M059J (cell line): ENCODE measurements at places on chromosomes 1 and 21.
A peak's percentile ranks its signal among the peaks of the same experiment; 100 is the strongest.

DNA sequence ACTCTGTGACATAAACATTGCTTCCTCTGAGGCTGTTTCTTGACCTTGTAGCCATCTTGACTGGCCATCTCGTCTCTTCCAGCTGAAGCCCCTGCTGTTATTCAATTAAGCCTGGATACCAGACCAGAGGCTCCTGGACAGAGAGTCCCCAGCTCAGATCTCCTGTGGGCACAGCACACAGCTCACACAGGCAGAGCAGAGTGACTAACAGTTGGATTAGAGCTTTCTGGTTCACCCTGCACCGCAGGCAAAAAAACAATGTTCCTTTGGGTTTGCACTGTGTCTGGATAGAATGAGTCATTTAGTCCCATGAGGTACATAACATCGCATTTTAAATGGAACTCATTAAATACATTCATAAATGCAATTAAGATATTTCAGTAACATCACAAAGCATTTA is 33.4 kb upstream of the USH2A start:
- peak; percentile 87 for DNase-seq

- no peak for DNase-seq
Measured at GRCh38 chr1:20719261-20719660, 1.5 kb upstream of the KIF17 start.

DNA sequence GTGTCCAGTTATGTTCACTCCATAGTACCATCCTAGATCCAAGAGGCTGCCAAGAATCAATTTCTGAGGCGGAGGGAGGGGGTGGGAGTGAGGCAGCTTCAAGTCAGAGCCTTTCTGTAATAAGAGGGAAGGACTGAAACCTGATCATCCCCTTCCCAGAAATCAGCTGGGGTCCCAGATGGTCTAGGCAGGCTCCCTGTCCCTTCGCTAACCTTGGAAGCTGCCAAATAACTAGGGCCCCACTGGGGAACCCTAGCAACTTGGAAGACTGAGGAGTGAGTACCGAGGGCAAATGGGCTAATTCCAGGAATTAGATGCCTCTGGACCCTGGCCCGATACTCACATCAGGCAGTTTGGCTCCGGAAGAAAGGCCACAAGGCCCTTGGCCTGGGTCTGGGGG is 113.3 kb downstream of the NAV1 start:
- no peak for DNase-seq

GRCh38 chr1:160830321-160831153 is 32.1 kb downstream of the CD244 start:
- DNase-seq, result peak; percentile 55

DNA sequence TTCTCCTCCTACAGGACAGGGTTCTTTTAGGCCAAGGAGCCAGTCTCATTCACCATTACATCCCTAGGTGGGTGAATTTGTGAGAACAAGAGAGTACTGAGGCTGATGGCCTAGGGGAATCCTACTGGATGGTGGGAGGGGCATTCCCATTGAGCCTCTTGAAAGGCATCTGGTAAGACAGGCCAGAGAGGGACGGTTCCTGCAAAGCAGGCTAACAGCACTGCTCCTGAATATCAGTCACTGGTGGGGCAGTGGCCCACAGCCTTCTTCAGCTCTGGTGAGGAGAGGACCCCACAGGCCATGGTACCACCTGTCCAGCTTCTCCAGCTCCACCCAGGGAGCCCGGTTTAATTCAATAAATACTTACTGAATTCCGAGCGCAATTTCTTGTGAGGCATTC is 125.9 kb upstream of the EDN2 start:
- no peak for DNase-seq

GRCh38 chr1:35558374-35559316 is 1.0 kb downstream of the NCDN start:
- DNase-seq, result no peak

- no peak for DNase-seq
Measured at GRCh38 chr1:175824079-175824478, 80.7 kb upstream of the TNR start.

- peak; percentile 73 for DNase-seq
Measured at GRCh38 chr1:154975409-154976059, 1.1 kb downstream of the CKS1B start.

DNA sequence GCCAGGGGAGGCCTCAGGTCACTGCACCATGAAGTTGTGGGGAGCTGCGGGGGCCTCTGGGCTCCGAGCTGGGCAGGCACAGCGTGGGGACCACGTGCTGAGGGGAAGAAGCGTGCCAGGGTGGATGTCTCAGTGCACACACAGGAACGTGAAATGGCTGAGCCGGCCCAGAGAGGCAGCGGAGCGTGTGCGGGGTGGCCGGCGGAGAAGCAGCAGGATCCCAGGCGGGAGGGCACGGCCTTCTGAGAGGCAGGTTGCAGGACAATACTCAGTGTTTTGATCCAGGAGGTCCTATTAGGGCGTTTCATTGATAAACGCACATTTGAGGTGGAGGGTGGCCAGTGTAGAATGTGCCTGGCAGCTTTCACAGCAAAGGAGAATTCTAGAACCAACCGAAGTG is 12.9 kb downstream of the TNFRSF14 start:
- no peak for DNase-seq

- DNase-seq, result peak; percentile 66
Measured at GRCh38 chr1:51518033-51518585, 957 bp downstream of the EPS15 start.

- no peak for DNase-seq
Measured at GRCh38 chr21:44377201-44377921, 23.9 kb downstream of the TRPM2 start.

DNA sequence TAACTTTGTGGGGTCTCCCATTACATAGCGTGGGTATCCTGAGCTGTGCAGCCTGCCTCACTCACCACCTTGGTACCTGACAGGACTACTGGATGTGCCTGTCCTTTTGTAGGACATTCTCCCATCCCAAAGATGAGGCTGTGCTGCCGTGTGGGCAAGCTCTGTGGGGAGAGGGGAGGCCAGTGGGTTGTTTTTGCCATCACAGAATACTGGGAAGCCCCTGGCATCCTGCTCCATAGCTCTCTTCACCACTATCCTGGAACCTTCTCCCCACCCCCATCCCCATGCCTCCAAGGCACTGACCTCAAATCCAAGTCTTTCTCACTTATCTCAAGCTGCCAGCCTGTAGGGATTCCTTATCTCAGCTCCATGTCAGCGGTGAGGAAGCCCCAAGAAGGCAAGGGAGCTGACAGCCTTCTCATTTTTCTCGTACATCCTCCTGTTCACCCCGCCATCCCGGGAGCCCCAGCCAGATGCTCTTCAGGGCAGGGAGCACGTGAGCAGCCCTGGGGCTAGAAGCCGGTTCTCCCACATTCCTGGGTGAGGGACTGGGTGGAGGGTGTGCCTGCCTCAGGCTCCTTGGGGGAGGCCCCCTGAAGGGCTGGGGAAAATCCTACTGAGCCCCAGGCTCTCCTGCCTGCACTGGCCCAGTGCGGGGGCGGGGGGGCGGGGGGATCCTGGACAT is 2.4 kb upstream of the ELF3 start:
- DNase-seq, result peak; percentile 78
